ENCODE measurements at places on chromosomes 16 and 17.

- DNase-seq = no peak
These were observed 889.8 kb downstream of the CDH8 start for GRCh38 chr16:61146429-61146828.

- DNase-seq = peak; percentile 94
These were observed 17.7 kb downstream of the POLR3E start for GRCh38 chr16:22314661-22315626.

GRCh38 chr17:17681744-17682292 lies 560 bp downstream of the RAI1 start:
- DNase-seq = no peak

GRCh38 chr17:60087882-60088669 lies 9.4 kb upstream of the HEATR6 start:
- peak; percentile 72 for DNase-seq

DNA sequence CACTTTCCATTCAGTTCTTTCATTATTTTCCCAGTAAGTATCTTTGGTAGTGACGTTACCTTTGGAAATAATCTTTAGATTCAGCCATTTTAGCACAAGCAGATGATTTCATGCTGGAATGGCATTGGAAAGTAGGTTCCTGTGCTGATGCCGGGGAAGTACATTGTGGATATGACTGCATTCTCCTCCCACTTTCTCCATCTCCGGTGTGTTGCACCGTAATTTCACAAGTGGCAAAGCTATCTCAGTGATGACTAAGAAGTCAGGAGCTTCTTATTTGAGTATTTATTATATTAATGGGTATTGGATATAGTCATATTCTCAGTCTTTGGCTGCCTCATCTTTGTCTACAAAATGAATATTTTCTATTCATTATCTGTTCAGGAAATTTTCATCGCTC lies 69.8 kb downstream of the MRTFB start:
- no peak for DNase-seq

GRCh38 chr17:74742153-74742515 lies 5.1 kb downstream of the RAB37 start:
- no peak for DNase-seq

DNA sequence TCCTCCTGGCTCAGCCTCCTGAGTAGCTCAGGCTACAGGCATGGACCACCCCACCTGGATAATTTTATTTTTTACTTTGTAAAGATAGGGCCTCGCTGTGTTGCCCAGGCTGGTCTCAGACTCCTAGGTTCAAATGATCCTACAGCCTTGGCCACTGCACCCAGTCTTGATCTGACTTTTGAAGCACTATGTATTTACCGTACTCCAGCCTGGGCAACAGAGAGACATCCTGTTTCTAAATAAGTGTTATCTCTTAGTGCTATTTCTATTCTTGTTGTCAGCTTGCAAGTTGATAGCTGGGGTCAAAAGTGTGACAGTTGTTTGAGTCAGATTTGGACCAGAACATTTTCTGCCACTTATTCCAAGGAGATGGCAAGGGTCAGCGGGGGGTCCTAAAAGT lies 486.4 kb downstream of the NPIPA7 start:
- DNase-seq = no peak

GRCh38 chr17:45628019-45628418 lies 137.5 kb upstream of the PLEKHM1 start:
- DNase-seq = no peak

DNA sequence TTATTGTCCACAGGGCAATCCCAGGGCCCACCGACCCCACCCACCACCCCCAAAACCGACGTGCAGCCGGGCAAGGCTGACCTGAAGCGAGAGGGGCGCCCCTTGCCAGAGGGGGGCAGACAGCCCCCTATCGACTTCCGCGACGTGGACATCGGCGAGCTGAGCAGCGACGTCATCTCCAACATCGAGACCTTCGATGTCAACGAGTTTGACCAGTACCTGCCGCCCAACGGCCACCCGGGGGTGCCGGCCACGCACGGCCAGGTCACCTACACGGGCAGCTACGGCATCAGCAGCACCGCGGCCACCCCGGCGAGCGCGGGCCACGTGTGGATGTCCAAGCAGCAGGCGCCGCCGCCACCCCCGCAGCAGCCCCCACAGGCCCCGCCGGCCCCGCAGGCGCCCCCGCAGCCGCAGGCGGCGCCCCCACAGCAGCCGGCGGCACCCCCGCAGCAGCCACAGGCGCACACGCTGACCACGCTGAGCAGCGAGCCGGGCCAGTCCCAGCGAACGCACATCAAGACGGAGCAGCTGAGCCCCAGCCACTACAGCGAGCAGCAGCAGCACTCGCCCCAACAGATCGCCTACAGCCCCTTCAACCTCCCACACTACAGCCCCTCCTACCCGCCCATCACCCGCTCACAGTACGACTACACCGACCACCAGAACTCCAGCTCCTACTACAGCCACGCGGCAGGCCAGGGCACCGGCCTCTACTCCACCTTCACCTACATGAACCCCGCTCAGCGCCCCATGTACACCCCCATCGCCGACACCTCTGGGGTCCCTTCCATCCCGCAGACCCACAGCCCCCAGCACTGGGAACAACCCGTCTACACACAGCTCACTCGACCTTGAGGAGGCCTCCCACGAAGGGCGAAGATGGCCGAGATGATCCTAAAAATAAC lies 3.0 kb downstream of the SOX9 start:
- peak; percentile 24 for DNase-seq

- DNase-seq = no peak
These were observed 12.0 kb downstream of the MINK1 start for GRCh38 chr17:4845118-4845517.

- DNase-seq = no peak
These were observed 28.0 kb downstream of the ZNF423 start for GRCh38 chr16:49827805-49828438.

DNA sequence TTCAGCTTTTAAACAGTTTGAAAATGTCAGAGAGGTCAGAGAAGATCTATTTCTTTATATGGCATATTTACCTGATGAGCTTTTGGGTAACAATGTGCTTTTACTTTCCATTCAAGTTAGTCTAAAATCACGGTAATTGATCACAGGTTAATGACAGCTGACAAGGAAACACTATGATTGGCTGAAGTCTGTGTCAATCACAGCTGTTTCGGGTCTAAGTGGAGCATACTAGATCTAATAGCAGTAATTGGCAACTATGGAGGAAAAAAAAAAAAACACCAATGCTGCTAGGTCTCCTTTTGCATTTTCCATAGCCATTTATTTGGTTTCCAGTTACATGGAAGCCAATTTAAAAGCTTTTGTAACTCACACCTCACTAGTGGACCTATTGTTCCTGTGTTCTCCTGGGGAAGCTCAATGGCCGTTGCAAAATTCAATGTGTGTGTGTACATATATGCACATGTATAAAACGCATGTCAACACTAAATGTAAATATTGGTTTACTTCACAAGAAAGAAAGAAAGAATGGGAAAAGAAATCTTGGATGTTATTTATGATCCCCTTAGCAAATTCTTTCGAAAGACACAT lies 568.3 kb upstream of the ZFHX3 start:
- DNase-seq = peak; percentile 11

GRCh38 chr17:77343031-77343800 lies 202.4 kb downstream of the SEC14L1 start:
- DNase-seq = no peak

DNA sequence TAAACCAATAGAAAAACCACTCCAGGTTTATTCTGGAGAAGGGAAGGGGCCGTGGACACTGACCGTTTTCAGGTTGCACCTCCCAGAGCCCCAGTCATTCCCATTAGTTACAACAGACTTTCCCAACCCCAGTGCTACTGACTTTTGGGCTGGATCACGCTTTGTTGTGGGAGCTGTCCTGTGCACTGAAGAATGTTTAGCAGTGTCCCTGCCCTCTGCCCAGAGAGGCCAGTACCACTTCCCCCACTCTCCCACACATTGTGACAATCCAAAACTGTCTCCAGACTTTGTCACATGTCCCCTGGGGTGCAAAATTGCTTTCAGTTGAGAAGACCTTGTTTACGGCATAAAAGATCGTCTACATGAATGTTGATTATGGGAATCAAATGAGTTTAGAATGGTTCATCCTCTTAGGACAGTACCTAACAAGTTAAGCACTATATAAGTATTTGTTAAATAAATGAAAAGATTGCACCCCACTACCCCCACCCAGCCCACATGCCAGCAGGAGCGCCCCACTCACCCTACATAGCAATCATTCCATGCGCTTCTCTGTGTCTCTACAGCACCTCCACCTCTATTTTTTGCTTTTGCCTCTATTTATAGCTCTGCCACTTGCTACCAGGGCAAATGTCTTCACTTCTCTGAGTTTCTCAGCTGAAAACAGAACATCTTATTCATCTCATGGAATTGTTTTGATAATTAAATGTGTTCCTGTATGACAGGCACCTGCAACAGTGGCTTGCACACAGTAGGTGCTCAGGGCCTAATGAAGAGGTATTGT lies 104.9 kb downstream of the AXIN2 start:
- no peak for DNase-seq

DNA sequence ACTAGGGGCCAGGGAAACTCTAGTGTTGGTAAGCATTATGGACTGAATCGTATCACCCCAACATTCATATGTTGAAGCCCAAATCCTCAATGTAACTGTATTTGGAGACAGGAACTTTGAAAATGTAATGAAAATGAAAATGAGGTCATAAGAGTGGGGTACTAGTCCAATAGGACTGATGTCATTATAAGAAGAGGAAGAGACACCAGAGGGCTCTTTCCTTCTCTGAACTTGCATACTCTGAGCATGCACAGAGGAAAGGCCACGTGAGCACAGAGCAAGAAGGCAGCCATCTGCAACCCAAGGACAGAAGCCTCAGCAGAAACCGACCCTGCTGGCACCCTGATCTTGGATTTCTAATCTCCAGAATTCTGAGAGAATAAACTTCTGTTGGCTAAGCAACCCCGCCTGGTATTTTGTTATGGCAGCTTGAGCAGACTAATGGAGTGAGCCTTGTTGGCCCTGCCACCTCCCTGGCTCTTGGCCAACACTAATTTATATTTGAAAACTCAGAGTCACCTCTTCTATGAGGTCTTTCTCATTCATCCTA lies 273.4 kb downstream of the NTN1 start:
- DNase-seq = no peak

DNA sequence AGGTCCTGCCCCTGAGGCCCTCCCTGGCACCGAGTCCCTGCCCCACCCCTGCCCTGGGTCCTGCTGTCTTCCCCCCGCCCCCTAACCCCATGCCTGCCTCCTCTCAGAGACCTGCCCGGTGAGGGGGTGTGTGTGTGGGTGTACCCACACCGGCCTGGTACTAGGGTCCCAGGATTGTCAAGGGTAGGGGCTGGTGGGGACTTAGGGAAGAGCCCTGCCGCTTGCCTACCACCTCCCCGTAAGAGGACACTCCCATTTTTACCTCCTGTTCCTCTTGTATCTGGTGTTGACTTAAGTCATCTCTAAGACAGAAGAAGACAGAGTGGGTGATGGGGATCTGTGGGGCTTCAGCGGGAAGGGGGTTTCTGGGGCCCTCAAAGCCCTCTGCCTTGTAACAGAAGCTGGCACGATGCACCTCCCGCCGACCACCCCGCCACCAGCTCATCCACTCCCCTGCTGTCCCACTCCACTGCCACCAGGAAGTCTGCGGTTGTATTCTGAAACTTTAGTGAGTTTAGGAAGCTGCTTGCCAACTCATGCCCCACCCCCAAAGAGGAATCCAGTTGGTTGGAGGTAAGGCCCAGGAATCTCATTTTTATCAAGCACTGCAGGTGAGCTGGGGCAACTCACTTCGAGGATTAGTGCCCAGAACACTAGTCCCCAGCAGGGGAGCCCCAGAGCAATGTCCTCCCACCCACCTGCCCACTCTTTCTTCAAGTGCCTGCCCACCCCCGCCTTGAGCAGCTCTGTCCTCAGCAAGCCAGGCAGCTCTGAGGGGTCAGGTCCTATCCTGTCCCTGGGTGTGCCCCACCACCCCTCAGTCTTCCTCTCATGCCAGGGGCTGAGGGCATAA lies 5.6 kb downstream of the SPATA32 start:
- no peak for DNase-seq

DNA sequence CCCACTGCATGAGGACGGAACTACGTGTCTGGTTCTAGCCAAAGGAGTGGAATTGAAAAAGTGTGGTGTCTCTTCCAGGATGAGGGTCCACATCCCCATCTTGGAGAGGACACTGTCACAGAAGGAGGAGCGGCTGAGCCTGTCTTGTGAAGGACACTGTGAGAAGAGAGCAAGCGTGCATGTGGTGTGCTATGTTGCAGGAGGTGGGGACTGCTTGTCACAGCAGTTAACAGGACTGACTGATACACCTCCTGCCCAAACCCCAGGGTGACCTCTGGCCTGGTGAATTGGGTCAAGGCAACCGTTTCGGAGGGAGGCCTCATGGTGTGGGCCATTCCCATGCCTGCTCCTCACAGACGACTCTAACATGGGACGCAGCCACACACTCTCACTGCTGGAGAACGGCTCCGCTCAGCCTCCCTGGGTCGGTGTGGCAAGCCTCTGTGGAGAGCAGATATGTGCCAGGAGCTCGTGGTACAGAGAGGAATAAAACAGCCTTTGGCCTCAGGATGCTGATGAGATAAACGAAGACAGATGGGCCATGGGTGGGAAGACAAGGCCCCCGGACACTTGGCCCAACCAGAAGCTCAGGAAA lies 56.4 kb upstream of the RBFOX3 start:
- no peak for DNase-seq

DNA sequence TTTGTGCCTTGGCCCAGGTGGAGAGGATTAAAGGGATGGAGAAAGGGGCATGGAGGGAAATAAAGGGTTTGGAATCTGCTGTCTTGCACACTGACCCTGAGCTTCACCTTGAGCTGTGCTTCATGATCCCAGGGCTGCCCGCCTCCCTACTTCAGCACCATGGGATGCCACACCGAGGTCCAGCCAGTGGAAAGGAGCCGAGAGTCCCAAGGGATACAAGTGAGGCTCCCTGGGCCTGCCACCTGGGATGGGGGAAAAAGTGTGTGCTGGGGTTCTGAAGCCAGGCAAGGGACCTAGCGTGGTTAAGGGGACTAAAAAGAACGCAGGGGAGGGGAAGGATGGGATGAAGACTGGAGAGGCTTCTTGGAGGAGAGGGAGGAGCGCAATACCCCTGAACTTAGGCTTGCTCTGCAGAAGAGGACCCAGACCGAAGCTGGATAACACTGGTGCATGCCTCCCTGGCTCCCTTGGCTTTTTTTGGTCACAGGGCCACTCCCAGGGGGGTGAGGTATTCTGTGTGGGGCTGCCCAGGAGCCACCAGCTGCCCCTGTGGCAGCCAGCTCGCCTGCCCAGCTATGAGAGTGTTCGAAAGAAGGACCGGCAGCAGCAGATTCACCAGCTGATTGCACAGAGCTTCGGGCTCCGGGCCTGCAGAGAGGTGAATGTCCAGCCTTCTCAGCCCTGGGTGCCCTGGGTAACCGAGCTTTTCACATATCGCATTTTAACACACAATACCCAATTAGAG lies 7.2 kb downstream of the MRPL27 start:
- no peak for DNase-seq

GRCh38 chr16:29962344-29962994 lies 590 bp downstream of the TMEM219 start:
- peak; percentile 10 for DNase-seq

GRCh38 chr17:38751808-38752307 lies 683 bp upstream of the PSMB3 start:
- peak; percentile 82 for DNase-seq

- DNase-seq = peak; percentile 38
These were observed 6.7 kb downstream of the SNN start for GRCh38 chr16:11674818-11675560.
